ENCODE measurements at places on chromosomes 4 and X. TPM values are rescaled to one million over a fixed set of nuclear protein-coding genes. Genes with fewer than 3 reads are reported as not detected.

The PRRG1 gene
- total RNA-seq = 17.4 TPM

The EMCN gene
- 41.2 TPM for total RNA-seq

The MMRN1 gene
- total RNA-seq = 35.8 TPM

The ANXA10 gene
- total RNA-seq = not detected

The SETD7 gene
- total RNA-seq = 69.5 TPM

The NR0B1 gene
- not detected for total RNA-seq

DNA sequence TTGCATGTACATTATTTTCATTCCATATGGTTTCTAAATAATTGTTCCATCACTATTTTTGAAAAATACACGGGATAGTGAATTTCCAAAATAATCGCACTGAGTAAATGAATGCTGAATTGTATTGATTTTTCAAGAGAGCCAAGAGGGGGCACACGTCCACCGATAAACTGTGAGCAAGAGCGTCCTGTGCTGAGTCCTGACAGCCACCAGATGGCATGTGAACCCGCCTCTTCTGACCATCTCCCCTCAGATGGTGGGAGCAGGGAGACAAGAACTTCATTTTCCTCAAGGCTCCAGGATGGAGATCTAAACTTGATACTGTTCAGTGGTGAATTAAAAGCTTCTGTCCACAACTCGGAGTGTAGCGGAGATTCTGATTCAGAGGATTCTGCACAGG, 30.6 kb upstream of the IL9R start:
- DNase-seq = no peak

DNA sequence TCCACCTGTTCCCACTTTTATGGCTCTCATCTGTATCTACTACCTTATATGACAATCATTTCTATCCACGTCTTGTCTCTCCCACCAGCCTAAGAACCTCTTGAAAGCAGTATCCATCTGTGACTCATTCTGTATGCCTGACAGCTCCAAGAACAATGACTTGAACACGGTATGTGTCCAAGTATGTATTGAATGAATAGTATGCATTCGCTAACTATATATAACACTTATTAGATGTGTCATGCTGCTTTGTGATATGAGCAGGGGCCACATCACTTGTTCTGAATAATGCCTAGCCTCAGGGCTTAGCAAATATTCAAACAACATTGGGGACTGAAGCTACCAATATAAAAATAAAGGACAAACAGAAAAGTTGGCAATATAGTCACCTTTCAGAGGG, 4.9 kb downstream of the OPHN1 start:
- no peak for DNase-seq

GRCh38 chr4:182421753-182422152, 178.6 kb downstream of the TENM3 start:
- DNase-seq = no peak

GRCh38 chr4:140152013-140152703, 1.8 kb downstream of the MAML3 start:
- DNase-seq = peak; percentile 75

GRCh38 chr4:98446499-98447375, 185.6 kb downstream of the RAP1GDS1 start:
- DNase-seq = no peak

- no peak for DNase-seq
Measured at GRCh38 chr4:33961761-33962160, 2282.6 kb downstream of the ARAP2 start.

DNA sequence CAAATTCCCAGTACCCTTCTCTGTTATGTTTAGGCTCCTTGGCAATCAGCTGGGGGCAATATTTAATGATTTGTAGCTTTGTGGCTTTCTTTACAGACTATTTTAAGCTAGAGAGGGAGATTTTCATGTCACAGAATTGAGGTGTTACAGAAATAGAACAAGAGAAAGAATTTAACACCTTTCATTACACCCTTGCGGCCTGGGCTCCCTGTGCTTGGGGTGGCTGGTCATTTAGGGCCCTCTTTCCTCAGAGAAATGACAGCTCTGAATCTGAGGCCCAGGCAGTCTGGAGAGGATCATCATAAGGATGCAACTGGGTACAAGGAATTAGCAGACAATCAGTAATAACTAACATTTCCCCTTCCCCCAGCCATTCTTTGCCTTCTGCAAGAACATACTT, 104.5 kb upstream of the INTU start:
- DNase-seq = no peak

DNA sequence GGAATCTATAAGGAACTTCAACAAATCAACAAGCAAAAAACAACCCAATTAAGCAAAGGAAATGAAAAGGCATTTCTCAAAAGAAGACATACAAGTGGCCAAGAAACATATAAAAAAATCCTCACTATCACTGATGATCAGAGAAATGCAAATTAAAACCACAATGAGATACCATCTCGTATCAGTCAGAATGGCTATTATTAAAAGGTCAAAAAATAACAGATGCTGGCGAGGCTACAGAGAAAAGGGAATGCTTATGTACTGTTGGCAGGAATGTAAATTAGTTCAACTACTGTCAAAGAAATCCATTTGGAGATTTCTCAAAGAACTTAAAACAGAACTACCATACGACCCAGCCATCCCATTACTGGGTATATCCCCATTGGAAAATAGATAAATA, 292.4 kb upstream of the FAT1 start:
- DNase-seq = no peak

DNA sequence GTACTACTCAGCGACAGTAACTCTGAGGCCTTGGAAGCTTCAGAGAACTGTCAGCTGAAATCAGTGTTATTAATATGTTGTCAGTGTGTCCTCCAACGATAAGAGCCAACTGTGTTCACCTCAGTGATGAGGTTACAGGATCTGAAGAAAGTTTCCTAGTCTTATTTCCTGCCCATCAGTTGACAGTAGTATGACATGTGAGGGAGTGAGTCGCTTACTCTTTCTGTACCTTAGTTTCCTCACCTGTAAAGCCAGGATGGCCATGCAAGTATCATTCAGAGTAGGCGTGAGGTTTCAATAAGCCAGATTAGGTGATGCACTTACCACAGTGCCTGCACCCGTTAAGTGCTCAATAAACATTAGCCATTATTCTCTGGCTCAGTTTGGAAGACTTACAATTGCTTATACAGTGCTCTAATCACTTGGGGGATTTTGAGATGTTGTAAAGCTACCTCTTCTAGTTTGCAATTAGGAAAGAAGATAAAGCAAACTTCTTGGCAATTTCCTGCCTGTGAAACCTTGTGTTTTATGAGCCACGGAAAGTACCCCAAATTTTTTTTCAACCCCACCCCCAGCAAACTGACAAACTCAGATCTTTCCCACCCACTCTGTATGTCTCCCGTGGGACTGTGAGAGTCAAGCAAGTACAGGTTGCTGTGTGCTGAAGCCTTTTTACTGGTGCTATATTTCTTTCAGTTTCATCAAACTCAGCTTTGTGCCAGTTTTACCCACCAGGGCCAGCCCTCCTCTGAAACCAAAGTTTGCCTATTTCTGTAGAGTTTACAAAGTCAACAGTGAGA, 62.2 kb downstream of the ANXA3 start:
- DNase-seq = no peak

DNA sequence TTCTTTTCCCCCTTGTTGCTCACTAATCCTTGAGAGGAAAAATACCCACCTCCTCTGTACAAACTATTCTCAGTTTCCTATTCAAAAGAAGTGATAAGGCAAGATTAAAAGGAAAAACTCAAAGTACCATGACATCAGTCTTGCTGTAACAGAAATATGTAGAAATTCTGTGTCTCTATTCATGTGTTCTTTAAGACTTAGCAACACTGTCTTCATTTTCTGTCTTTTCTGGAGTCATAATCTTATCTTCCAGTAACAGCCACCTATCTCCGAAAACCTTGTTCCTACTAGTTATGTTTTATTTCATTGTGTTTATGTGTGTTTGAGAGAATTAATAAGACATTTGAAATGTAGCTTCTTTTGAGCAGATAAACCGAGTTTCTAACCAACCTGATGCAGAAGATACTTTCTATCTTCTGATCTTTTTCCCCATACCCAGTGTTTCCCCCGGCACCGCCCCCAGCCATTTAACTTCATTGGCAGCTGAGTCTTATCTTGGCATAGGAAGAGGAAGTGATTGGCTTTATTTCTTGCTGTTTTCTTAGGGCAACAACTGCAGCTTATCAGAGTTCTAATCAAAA, 8.0 kb downstream of the FAM241A start:
- DNase-seq = no peak

GRCh38 chr4:173652283-173652931, 122.4 kb upstream of the HAND2 start:
- no peak for DNase-seq

GRCh38 chr4:148166132-148166591, 276.1 kb downstream of the NR3C2 start:
- no peak for DNase-seq

DNA sequence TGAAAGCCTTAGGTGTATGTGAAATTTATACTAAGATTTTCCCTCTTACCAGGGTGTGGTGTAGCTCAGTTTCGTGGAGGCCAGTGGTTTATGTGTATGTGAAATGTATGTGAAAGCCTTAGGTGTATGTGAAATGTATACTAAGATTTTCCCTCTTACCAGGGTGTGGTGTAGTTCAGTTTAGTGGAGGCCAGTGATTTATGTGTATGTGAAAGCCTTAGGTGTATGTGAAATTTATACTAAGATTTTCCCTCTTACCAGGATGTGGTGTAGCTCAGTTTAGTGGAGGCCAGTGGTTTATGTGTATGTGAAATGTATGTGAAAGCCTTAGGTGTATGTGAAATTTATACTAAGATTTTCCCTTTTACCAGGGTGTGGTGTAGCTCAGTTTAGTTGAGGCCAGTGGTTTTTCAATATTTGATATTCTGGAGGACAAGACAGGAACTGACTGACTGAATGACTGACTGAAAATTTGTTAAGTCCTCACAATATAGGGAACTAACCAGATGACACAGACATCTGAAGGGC, 143.7 kb downstream of the NEXMIF start:
- DNase-seq = no peak

- no peak for DNase-seq
Measured at GRCh38 chr4:31518796-31519250, 798.7 kb downstream of the PCDH7 start.

DNA sequence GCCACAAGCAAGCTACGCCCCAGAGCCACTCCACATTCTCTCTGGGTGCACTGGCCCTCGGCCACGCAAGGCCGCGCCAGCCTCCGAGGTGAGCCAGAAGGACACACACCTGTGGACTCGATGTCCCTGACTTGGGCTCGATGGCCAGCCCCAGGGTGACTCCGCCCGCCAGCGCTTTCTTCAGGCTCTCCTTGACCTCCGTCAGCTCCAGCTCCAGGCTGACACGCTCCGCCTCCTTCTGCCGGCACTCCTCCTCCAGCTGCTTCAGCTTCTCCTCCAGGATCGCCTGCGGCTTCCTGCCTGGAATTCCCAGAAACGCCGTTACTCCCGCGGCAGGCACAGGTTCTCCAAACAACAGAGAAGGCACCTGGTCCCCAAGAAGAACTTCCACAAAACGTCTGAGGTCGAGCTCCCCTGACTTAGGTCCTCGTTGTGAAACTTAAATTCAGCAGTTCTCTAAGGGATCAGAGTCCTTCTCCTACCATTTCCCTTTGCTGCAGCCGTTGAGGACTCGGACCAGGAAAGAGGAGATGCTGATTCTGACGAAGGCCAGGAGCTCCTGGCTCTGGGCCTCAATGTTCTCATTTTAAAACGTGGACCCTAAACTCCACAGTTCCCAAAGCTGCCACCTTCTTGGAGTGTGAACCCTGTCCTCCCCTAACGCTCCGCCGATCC, 166.8 kb downstream of the AFAP1 start:
- peak; percentile 72 for DNase-seq

DNA sequence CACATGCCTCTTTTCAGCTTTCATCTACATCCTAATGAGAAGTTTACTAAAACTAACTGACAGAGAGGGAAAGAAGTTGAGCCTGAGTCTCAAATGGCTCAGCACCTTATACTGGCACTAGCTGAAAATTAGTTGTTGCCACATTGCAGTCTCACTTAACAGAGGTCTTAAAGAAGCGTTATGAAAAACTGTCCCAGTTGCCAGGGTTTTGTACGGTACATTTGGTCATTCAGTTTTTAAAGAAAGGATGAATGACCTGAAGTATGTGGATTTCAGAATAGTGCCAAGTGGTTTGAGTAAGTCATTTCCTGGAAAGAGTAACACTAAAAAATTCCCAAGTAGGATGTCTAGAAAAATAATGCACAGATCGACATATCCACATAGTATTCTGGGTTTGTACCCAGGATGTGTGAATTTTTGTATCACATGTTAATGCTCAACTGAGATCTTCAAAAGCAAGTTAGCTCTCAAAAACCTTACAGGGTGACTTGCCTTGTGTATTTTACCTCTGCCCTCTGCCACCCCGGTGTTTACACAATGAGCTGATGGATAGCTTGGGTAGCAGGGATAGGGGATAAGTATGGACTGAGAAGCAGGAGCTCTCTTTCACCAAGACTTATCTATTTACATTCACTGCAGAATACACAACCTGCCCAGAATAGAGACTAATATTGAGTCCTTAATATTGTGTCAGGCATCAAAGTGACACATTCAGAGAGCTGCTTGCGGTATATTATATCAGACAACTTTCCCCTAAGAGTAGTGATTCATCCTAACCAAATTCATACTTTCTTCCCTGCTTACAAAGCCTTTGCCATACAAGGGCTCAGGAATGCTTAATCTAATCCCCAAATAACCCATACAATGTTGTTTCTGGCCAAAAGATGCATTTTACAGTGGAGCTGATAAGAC, 1075.7 kb upstream of the PABPC4L start:
- no peak for DNase-seq

DNA sequence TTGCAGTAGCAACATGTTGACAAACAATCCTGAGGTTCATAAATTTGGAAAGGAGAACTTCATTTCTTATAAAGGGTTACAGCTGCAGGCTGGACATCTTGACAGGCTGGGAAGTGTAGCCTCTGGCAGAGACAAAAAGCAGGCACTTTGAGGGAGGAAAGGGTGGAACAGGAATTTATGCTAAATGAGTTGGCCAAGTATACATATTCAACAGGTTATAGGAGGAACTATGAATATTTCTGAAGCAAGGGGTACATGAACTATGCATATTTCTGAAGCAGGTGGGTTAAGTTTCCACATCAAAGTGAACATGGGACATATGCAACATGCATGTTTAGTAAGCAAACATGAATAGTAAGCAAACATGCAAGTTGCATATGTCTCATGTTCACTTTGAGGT, 1.6 kb upstream of the ANTXR2 start:
- DNase-seq = no peak
